ENCODE measurements at places on chromosomes 12 and 14. TPM values are rescaled to one million over a fixed set of nuclear protein-coding genes. Genes with fewer than 3 reads are reported as not detected.

GRCh38 chr12:122086641-122087285 is 8.2 kb downstream of the MLXIP start:
- peak overlapping the region; percentile 12 for H3K27ac ChIP-seq
- H3K27me3 ChIP-seq: no peaks in the 10 kb centered on the region
- H3K4me1 ChIP-seq: peaks cover 80% of the 10 kb centered on the region
- peaks cover 23% of the 10 kb centered on the region for H3K36me3 ChIP-seq

DNA sequence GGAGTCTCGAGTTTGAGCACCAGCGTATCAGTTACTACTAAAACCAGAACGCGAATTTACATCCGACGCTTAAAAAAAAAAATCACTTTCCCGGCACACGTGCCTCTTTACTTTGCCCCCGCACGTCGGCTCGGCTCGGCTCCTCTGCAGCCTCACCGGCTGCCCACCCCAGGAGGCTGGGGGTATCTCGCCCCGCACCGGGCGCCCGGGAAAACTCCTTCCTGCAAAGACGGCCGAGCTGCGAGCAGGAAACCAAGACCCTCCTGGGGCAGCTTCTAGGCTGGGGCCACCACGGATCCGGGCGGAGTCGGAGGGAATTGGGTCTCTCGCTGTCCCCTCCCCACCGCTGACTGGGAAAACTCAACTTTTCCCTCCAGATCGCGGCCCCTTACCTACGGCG is 610 bp downstream of the VSIG10 start:
- DNase-seq: no peak
- no peaks in the 10 kb centered on the region for H3K36me3 ChIP-seq
- no peaks in the 10 kb centered on the region for H3K27me3 ChIP-seq
- H3K4me1 ChIP-seq: peaks cover 5% of the 10 kb centered on the region
- peak overlapping the region; percentile 81 for H3K27ac ChIP-seq
- peak overlapping the region; percentile 47 for H3K4me3 ChIP-seq

Gene GTF2A1
- polyA plus RNA-seq: 41.2 TPM

Gene CD27
- 2.1 TPM for polyA plus RNA-seq

- H3K27ac ChIP-seq: no peak overlapping the region
- H3K36me3 ChIP-seq: no peaks in the 10 kb centered on the region
- no peak overlapping the region for H3K4me3 ChIP-seq
- H3K27me3 ChIP-seq: no peaks in the 10 kb centered on the region
- peak; percentile 17 for DNase-seq
- no peaks in the 10 kb centered on the region for H3K4me1 ChIP-seq
These were observed 2.8 kb downstream of the KLRC4 start for GRCh38 chr12:10406725-10407124.
